ENCODE measurements at places on chromosomes 6 and 20.
A peak's percentile ranks its signal among the peaks of the same experiment; 100 is the strongest.

DNA sequence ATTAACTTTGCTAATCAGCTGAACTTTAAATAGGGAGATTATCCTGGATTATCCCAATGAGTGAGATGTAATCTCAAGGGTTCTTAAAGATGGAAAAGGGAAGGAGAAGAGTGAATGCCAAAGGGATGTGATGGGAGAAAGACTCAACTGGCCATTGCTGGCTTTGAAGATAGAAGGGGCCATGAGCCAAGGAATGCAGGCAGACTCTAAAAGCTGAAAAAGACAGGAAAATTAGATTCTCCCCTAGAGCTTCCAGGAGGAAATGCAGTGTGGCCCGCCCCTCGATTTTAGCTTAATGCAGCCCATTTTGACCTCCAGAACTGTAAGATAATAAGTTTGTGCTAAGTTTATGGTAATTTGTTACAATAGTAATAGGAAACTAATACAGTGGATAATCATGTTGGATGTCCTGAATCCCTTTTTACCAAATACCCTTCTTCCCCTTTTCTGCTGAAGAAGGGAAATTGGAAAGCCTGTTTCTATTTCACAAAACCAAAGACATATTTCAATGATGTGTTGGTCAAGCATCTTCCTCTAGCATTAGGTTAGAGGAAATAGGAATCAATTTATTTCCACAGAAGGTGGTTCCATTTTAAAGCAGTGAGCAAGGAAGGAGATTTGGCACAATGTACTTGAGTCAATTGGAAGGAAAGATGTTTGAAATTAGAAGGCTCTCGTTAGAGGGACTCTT lies 3.3 kb upstream of the HDDC2 start:
- no peak for DNase-seq

- peak; percentile 49 for DNase-seq
Observed at GRCh38 chr20:47727170-47727880, 58.0 kb downstream of the SULF2 start.

- DNase-seq = no peak
Observed at GRCh38 chr6:142395768-142396231, 94.0 kb downstream of the ADGRG6 start.

DNA sequence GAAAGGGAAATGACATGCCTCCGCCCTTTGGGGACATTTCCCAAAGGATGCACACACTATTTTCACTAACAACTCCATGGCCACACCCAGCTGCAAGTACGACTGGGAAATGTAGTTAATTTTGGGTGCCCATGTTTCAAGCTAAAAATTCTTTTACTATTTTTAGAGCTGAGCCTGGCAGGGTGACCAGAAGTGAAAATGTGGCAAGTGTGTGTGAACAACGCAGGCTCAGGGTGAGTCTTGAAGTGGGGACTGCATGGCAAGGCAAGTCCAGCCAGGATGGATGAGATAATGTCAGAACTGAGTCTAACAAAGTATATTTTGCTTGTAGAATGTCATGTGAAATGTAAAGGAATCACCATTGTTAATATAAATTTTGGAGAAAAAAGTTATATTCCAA lies 17.0 kb upstream of the CD109 start:
- DNase-seq = no peak

DNA sequence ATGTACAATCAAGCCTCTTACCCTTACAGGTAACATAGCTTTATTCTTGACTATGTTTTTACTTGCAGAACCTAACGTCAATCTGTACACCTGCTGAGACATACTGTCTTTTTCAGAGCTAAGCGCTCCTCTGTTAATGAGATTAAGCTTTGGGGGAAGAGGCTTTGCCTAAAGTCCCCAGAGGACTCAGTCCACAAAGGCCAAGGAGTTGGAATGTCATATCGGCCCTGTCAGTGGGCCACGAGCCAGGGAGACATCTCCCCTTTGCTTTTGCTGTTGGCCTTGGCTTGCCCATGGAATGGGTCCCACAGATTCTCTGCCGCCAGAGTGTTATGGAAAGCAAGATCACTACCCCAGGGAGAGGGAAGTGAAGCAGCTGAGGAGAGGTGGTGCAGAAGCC lies 64.1 kb upstream of the SOX4 start:
- no peak for DNase-seq

DNA sequence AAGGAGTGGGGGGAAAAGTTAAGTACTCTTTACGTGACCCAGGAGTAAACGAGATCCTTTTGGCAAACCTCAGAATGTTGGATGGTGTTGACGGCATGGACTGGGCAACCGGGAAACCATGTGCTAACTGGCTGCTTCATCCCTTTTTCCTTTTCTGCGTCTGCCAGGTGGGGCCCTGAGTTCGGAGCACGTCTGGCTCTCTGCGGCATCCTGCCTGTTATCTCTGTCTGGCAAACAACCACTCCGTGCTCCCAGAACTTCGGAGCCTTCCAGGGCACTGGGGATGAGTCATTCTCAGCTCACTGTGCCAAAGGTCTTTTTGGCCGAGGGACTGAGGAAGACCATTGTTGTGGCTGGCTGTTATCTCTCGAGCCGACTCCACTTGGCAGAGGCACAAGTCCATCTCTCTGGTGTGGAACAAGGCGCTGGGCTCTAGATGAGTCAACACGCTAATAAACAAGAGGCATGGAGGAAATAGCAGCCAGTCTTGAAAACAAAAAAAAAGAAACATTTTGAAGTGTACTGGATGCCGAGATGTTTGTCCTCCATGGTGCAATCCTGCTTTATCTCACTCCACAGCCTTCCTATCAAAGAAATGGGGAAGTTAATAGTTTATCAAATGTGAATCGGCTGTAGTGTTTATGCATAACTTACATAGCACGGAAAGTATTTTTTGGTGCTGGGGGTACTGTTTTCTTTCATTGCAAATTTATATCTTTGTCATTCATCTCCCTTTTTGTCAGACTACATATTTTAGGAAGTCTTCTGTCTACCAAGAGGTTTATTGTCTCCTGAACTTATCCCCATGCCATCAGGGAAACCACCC lies 64.6 kb upstream of the TXNDC5 start:
- DNase-seq = no peak

DNA sequence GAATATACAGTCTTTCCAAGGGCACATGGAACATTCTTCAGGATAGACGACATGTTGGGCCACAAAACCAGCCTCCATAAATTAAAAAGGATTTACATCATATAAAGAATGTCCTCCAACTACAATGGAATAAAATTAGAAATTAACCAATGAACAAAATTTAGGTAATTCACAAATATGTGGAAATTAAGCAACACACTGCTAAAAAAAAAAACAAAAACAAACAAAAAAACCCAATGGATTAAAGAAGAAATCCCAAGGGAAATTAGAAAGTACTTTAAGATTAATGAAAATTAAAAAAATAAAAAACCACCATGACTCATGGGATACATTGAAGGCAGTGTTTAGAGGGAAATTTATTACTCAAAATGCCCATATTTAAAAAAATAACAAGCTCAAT lies 21.4 kb upstream of the NT5E start:
- no peak for DNase-seq

All from T follicular helper cell (primary cell).